ENCODE measurements at places on chromosomes 12 and 14.

GRCh38 chr14:61706096-61706690 lies 10.9 kb downstream of the HIF1A start:
- no peak for DNase-seq

DNA sequence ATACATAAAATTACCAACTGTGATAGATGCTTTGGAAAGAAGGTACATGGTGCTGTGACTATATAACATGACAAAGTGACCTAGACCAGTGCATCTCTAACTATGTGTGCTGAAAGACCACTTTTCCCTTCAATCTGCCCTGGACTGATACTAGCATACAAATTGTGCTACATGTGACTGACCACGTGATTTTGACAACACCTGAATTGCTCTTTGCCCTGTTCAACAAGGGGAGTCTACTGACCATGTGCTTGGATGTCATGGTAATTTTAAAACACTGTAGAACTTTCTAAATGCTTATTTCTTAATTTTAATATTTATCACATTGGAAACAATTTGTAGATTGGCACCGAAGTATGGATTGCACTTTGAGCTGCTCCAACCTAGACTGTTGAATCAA lies 142.4 kb downstream of the CAND1 start:
- DNase-seq, result no peak

- no peak for DNase-seq
These were observed 182.7 kb downstream of the MYRFL start for GRCh38 chr12:70007687-70008086.

DNA sequence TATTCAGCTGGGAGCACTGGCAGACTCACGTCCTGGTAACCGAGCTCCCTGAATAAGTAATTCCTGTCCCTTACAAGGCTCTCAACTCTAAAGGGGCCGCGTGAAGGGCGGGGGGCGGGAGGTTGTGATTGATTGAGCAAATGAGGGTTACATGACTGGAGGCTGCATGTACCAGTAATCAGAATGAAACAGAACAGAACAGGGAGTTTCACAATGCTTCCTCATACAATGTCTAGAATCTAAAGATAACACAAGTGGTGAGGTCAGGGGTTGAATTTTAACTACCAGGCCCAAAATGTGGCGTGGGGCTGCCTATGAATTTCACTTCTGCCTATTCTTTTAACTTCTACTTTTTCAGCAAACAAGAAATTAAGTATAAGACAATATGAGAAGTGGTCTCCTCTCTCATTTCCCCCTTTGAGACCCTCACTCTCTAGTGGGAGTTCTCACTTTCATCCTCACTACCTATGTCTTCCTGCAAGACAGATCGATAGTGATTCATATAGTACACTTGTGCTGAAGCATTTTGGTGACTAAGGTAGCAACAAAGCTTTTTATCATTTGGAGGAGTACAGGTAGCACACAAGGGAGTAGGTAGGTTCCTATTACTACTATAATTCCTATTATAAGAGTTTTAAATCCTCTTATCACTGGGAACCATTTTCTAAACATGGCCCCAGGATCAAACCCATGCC lies 239.8 kb downstream of the KTN1 start:
- DNase-seq, result no peak

DNA sequence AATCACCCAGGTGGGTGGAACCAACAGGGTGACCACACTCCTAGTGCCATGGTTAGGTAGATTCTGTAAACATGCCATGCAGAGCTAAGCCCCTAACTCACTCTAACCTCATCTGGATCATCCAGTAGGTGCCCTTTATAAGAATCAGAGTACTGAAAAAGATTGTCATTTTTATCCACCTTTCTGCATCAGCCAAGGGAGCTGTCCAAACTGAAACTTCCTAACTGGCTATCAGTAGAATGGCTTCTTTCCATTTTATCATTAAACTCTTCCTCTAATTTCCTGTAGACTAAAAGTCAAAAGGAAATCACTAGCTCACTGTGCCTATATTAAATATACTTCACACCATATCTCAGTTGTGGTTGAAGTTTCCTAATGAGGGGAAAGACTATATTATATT lies 6.5 kb downstream of the KCNK10 start:
- DNase-seq, result no peak

GRCh38 chr12:9925705-9926393 lies 6.3 kb downstream of the CLEC2A start:
- peak; percentile 53 for DNase-seq

- DNase-seq, result no peak
These were observed 76.0 kb downstream of the SYNE3 start for GRCh38 chr14:95440496-95440895.

GRCh38 chr12:82619644-82620043 lies 67.1 kb upstream of the TMTC2 start:
- no peak for DNase-seq

GRCh38 chr12:76909290-76909689 lies 30.5 kb upstream of the CSRP2 start:
- no peak for DNase-seq

GRCh38 chr14:89269404-89269803 lies 147.6 kb downstream of the FOXN3 start:
- no peak for DNase-seq

DNA sequence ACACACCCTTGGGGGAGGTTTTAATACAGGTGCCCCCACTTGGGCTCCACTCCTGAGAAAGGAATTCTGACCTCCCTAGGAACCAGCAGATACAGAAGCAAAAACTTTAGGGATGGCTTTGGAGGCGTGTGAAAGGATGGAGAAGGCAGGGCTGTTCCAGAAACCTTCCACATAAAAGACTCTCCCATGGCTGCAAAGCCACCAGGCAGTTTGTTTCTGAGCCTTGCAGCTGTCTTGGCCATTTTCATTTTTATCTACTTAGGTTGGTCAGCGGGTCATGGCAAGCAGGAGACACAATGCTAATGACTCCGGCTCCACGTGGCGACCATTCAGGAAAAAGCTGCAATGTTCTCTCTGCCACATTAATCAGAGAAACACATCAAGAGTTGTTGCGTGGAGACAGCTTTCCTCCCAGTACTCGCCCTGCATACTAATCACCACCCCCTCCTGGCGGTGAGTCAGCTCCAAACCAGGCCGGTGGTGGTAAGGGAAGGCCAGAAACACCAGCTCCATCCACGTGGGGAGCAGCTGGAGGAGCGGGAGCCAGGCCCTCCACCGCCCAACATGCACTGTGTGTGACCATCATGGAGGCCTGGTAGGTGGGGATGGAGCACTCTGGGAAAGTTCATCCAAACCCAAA lies 30.9 kb upstream of the IRF2BPL start:
- no peak for DNase-seq

DNA sequence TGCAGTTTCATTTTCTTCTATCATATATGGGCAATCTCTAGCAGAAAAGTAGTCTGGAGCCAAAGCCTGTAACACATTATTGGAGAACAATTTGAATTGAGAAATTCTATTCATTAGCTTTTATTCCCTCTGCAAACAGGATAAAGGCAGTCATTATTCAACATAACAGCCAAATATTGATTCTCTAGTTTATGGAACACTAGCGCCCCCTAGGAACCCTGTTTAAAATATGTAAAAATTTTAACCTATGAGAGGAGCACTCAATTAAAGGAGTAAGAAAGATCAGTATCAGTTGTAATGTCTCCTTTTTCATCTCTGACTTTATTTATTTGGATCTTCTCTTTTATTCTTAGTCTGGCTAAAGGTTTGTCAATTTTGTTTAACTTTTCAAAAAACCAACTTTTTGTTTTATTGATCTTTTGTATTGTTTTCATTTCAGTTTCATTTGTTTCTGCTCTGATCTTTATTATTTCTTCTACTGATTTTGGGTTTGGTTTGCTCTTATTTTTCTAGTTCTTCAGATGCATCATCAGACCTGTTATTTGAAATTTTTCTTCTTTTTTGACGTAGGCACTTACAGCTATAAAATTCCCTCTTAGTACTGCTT lies 4.8 kb upstream of the LMNTD1 start:
- DNase-seq, result no peak

DNA sequence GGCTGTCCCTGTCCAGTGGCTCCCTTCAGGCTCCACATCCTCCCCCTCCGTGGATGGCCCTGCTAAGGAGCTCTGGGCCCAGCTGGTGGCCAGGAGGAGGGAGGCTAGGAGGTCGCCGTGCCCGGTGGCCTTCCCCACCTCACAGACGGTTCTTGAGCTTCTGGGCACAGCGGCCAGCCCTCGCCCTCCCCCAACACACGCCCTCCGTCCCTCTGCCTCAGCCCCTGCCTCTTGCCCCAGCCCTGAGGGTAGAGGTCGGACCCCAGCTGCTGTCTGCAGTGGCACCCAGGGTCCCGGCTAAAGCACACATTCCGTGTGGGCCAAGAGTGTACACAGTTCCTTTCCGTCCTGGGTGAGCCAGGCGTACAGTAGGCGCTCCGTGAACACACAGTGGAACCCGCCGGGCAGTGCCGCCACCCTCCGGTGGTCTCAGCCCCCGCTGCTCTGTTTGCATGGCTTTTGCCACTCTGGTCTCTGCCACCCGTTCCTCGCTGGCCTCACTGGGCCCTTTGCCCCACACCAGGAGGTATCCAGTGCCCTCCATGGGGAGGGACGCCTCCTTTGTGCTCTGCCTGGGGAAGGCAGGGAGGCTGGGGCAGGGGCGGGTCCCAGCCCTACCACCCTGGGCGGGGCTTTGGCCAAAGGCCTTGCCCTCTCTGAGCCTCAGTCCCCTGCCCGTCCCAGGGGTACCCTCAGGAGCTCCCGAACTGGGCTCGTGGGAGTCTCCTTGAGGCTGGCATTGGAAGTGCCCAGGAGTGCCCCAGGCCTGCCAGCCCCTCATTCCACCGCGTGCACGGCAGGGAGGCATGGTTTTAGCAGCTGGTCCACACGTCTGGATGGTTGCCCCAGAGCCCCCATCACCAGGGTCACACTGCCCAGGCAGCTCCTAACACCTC lies 13.0 kb downstream of the TRMT61A start:
- no peak for DNase-seq

GRCh38 chr12:92142251-92142926 lies 3.3 kb downstream of the BTG1 start:
- DNase-seq, result no peak

GRCh38 chr12:74541074-74541473 lies 3.4 kb downstream of the ATXN7L3B start:
- DNase-seq, result no peak

DNA sequence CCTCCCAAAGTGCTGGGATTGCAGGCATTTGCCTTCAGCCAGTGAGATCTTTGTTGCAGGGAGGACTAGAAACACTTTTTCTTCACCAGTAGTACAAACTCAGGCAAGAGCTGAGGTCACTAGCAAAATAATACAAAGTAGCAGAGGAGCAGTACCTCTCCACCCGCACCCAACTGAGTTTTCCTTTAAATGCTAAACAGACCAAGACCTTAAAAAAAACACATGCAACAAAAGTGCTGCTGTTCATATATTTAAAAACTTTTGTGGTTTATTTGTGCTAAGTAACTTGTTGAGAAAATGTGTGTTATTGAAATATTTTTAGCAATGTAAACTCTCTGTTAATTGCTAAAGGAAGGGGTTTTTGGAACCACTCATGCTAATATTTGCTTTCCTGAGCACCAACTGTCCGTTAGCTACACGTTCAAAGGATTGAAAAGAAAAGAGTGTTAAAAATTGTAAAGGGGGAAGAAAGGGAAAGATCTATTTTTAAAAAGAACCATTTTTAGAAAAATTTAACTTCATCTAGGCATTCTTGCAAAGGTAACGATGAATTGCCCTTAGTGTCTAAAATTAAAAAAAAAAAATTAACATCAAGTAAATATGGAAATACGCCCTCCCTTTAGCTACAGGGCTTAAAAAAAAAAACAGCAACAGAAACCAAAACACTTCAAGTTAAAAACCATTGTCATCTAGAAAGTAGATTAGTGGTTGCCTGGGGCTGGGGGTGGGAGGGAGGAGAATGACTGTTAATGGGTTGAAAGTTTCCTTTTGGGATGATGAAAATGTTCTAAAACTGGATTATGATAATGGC lies 114.0 kb upstream of the KRAS start:
- no peak for DNase-seq

- DNase-seq, result no peak
These were observed at the start of gene BCAT1 for GRCh38 chr12:24948757-24949722. TSS of gene BCAT1 (minus strand) at chr12:24949101. CDS start at chr12:24948932, 169 bp downstream.

Measured in SW 1271 (cell line).